ENCODE measurements at places on chromosomes 12 and 14.
A peak's percentile ranks its signal among the peaks of the same experiment; 100 is the strongest.

- DNase-seq = no peak
Measured at GRCh38 chr12:42320796-42321195, 5.1 kb downstream of the ZCRB1 start.

GRCh38 chr14:24965934-24966578 is 83.9 kb downstream of the STXBP6 start:
- no peak for DNase-seq

DNA sequence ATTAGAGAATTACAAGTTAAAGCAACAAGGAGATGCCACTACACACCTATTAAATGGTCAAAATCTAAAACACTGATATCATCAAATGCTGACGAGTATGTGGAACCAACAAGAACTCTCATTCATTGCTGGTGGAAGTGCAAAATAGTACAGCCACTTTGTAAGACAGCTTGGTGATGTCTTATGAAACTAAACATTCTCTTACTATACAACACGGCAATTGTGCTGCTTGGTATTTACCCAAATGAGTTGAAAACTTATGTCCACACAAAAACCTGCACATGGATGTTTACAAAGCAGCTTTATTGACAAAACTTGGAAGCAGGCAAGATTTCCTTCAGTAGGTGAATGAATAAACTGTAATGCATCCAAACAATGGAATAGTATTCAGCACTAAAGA is 3.2 kb downstream of the TMBIM4 start:
- DNase-seq = no peak

GRCh38 chr12:90010089-90010488 is 301.5 kb upstream of the ATP2B1 start:
- DNase-seq = no peak

DNA sequence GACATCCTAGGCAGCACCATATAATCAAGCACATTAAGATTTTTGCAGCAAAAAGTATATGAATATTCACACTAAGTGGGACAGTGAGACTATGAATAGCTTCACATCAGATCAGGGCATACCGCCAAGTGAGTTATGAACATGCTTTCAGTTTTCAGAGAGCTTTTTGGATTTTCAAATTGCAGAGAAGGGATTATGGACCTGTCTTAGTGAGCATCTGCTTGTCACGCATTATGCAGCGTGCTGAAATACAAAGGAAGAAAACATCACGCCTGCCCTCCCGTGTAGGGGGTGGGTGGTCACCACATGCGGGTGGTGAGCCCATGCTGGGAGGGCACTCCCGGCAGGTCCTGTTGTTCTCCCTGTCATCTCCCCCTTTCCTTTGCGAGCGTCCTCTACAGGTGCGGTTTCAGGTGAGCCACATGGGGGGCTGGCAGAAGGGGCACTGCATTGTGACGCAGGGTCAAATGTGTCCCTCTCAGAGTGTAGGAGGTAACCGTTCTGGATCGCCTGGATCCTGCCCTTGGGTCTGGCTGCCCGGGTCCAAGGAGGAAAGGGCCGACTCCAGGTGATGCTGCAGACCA is 42.6 kb downstream of the TRAF3 start:
- DNase-seq = no peak

DNA sequence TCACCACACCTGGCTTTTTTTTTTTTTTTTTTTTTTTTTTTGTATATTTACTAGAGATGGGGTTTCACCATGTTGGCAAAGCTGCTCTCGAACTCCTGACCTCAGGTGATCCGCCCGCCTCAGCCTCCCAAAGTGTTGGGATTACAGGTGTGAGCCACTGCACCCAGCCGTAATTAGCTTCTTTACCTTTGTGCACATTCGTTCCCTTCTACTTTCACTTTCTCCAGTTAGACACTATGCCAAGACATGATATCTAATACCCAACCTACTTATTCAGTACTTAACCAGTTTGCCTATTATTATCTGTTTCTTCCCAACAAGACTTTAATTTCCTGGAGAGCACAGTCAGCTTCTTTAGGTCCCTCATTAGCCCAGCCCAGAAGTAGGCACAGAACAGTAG is 5.3 kb downstream of the STYK1 start:
- DNase-seq = no peak

- peak; percentile 61 for DNase-seq
Measured at GRCh38 chr12:46373301-46374296, 1.0 kb upstream of the SLC38A2 start.

DNA sequence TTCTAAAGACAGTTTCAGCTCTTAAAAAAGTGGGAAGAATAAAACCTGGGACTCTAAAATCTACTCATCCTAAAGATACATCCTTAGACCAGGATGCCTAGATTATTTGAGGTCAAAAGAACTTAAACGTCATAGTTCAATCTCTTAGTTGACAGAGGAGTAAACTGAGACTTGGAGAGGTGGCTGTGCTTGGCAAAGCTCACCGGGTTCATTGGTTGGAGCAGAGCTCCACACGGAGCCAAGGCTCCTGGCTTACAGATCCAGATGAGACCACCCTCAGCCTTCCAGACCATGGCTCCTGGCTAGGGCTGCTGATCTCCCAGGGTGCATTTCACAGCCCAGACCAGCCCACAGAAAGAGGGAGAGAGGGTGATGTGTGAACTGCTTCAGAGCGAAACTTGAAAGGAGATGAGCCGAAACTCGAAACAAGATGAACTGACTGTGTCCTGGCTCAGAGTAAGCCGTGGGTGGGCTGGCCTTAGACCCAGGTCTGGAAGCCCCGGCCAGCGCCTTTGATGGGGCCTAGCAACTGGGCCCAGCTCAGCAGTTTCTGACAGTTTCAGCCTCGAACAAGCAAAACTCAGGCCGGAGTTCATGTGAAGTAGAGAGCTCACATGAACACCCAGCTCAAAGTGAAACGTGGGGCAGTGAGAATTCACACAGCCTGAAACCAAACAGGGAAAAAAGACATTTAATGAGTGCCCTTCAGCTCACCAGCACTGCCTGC is 1044.8 kb downstream of the BCL11B start:
- peak; percentile 83 for DNase-seq

DNA sequence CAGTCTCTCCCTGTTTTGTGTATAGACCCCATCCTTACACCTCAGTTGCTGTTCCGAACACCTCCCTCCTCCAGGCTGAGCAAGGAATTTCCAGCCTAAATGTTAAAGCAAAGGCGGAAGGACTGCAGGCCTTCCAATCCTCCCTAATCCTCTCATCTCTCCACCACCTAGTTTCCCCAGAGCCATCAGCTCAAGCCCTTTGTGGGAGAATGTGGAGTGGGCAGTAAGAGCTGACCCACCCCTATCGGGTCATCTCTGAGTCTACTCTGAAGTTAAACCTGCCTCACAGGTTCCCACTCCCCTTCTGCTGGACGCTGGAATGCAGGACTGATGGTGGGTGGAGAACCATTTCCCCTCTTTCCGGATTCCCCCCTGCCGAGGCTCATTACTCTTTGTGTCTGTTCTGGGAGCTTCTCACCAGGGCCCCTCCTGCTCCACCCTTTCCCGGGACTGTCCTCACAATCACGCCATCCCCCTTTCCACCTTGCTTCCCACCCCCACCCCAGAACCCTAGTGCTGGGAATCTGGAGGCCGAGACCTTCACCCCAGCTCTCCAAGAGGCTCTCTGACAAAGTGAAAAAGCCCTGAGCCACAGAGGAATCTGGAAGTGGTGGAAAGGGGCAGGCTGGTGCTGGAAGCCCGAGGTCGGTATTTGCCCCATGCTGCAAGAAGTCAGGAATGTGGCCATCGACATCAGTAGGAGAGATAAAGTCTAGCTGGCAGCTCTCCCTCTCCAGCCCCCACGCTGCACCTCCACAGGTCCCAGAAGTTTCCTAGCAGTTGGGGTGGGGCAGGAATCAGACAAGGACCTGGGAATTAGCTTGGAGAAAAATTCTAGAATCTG is 3.3 kb upstream of the KRT18 start:
- DNase-seq = no peak

- DNase-seq = no peak
Measured at GRCh38 chr12:115648463-115648862, 629.0 kb downstream of the MED13L start.

- no peak for DNase-seq
Measured at GRCh38 chr14:73724696-73725095, 10.5 kb upstream of the PNMA1 start.

Data from stimulated activated CD4-positive, alpha-beta T cell treated with anti-CD3 and anti-CD28 coated beads, Interleukin-15, amount 100 ng/mL, for 24 hours (primary cell).